ENCODE measurements at places on chromosomes 11 and 22.

DNA sequence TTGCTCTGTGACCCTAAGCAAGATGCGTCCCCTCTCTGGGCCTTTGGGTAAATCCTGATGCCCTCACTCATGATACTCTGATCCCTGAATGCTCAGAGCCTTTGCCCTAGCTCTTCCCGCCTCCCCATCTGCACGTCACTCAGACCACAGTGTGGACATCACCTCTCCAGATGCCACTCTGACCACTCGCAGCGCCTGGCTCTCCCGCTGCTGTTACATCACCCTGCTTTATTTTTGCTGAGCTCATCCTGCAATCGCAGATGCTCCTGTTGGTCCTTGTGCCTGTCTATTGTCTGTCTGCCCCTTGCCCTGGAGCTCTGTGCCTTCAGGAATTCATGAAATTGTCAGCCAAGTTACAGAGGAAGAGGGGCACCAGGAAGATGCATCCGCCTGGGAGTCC lies 5.5 kb downstream of the OSM start:
- no peak for DNase-seq

DNA sequence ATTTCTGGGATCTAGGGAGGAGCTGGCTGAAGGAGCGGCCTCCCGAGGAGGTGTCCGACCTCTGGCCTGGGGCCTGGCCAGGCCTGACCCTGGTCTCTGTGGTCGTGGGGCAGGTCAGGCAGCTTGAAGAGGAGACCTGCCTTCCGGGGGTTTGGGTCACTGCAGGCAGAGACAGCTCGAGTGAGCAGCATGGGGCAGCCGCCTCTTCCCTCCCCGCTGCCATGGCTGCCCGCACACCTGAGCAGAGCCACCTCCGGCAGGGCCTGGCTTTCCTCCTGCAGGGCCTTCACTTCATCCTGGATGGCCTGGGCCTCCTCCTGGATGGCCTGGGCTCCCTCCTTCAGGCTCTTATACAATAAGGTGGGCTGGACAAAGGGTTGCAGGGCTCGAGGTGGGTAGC lies 8.0 kb upstream of the NAALADL1 start:
- no peak for DNase-seq

GRCh38 chr11:66566221-66566620 lies 2.2 kb downstream of the CTSF start:
- DNase-seq = no peak

GRCh38 chr22:39250131-39250530 lies 5.3 kb upstream of the PDGFB start:
- no peak for DNase-seq

DNA sequence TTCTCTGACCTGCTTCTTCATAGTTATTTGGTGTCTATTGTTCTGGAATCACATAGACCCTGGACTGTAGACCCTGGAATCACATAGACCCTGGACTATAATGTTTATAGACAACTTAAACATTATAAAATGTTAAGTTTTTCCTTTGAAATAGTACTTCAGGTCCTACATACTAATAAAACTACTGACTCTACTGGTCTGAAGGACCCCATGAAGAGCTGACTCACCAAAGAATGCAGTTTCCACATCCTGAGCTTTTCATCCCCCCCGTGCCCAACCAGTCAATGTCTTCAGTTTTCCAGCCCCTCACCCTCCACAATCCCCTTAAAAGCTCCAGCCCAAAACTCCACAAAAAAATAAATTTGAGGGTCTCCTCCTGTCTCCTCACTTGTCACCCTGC lies 6.6 kb upstream of the PLEKHA7 start:
- DNase-seq = no peak

- no peak for DNase-seq
These were observed 381.6 kb downstream of the ETS1 start for GRCh38 chr11:128205796-128206195.

- DNase-seq = no peak
These were observed 20.8 kb upstream of the ATP5MG start for GRCh38 chr11:118380571-118380970.

- peak; percentile 12 for DNase-seq
These were observed 22.2 kb downstream of the CASP5 start for GRCh38 chr11:105000797-105001196.
